ENCODE measurements at places on chromosomes 6 and 20. TPM values are rescaled to one million over a fixed set of nuclear protein-coding genes. Genes with fewer than 3 reads are reported as not detected.

The PRL gene
- polyA plus RNA-seq = 0.06 TPM

The ARMH2 gene
- not detected for polyA plus RNA-seq

The RIPPLY2 gene
- polyA plus RNA-seq = not detected

GRCh38 chr6:118965371-118965770, 30.4 kb upstream of the MCM9 start:
- DNase-seq = peak; percentile 8

DNA sequence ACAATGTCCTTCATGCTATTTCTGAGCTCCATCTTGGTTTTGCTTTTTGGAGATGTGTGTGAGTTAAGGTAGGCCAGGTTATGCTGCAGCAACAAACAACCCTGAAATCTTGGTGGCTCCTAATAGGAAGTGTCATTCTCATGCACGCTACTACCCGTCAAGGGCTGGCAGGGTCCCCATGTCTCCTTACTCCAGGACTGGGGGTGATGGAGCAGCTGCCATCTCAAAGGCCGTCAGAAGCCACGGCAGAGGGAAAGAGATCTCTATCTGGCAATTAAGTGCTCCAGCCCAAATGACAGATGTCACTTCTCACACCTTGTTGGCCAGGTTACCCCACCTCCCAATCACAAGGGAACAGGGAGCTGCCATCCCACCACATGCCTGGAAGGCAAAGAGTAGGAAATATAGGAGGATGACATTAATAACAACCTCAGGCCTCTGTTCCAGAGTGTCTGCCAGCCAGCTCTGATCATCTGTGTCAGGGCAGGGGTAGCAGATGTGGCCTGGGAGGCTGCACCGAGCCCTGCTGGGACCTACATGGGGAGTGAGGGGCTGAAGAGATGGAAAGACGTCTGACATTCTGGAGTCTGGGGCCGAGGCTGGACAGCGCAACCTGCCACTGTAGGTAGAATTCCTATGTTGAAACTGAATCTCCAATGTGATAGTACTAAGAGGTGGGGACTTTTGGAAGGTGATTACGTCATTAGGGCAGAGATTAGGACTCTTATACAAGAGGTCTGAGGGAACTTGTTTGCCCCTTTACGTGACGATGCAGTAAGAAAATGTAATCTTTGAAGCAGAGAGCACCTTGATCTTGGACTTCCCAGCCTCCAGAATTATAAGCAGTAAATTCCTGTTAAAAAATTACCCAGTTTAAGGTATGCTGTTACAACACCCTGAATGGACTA, 4.8 kb upstream of the SDCBP2 start:
- DNase-seq = no peak

GRCh38 chr6:53540129-53540692, 4.7 kb downstream of the GCLC start:
- no peak for DNase-seq

The GSTA2 gene
- 0.36 TPM for polyA plus RNA-seq

GRCh38 chr6:81791756-81792155, 39.3 kb upstream of the TENT5A start:
- DNase-seq = no peak

DNA sequence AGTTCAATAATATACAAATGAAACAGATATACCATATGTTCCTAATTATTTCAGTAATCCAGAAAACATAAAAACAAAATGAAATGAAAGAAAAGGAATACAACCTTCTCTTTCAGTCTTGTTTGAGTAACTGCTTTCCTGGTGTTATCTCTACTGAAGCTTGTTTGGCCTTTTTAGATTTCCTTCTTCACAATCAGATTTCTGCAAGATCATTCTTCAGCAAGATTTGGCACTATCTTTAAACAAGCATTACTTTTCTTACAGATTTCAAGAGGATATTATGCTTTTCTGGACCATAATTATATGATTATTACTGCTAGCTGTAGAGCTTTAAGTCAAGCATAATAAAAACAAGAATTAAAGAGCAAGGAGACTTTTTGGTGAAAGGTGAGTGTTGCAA, 120.2 kb downstream of the MYB start:
- DNase-seq = no peak

GRCh38 chr6:77034161-77034560, 429.1 kb downstream of the HTR1B start:
- DNase-seq = no peak

GRCh38 chr6:42315259-42315990, 97.8 kb upstream of the MRPS10 start:
- no peak for DNase-seq

GRCh38 chr20:3811467-3812258, 8.7 kb upstream of the AP5S1 start:
- peak; percentile 88 for DNase-seq

The SEMG1 gene
- polyA plus RNA-seq = not detected

- no peak for DNase-seq
These were observed 189.7 kb downstream of the COL9A1 start for GRCh38 chr6:70113171-70113570.

GRCh38 chr6:14732226-14732843, 513.5 kb upstream of the JARID2 start:
- no peak for DNase-seq

GRCh38 chr6:45438151-45438550, 60.4 kb upstream of the SUPT3H start:
- DNase-seq = no peak

The PTCRA gene
- polyA plus RNA-seq = 0.23 TPM

- no peak for DNase-seq
These were observed 64.3 kb downstream of the MKKS start for GRCh38 chr20:10369723-10370090.

Measured in renal pelvis (tissue), 12 donors.